HAP-1 (cell line): ENCODE measurements at places on chromosomes 1 and 21.

- DNase-seq = no peak
Measured at GRCh38 chr1:21266119-21266774, 24.0 kb downstream of the ECE1 start.

DNA sequence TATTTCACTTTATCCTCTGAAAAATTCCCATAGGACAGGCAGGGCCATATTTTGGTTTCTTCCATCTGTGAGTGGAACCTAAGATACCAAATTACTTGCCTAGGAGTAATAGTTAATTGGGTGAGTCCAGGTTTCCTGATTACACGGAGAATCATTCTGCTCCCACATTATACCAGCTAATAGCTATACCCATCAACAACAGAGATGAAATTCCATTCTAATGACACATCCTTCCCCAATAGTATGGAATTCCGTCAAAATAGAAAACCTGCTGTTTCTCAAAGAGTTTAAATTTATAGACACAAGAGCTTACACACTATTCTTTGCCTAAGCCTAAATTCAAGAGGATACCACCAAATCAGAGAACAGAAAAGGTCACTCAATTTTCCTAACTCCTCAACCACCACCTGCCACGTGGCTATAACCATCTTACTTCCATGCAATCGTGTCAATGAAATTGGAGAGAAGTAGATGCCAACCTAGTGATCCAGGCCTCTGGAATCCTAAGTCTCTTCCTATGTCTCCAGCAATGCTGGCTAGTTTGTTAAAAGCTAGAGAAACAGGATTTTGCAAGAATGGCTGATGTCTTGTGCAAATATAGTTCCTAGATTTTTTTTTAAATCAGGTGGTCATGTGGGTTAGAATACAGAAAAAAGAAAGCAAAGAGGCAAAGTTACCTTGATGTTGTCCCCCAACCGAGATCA is 6.2 kb downstream of the PPT1 start:
- DNase-seq = no peak

- no peak for DNase-seq
Measured at GRCh38 chr1:86258101-86258500, 101.5 kb upstream of the COL24A1 start.

GRCh38 chr1:199743227-199743626 is 284.3 kb upstream of the NR5A2 start:
- peak; percentile 8 for DNase-seq

- no peak for DNase-seq
Measured at GRCh38 chr1:168824418-168825065, 95.5 kb upstream of the DPT start.

- DNase-seq = no peak
Measured at GRCh38 chr1:47411436-47411835, 4.6 kb upstream of the FOXE3 start.

DNA sequence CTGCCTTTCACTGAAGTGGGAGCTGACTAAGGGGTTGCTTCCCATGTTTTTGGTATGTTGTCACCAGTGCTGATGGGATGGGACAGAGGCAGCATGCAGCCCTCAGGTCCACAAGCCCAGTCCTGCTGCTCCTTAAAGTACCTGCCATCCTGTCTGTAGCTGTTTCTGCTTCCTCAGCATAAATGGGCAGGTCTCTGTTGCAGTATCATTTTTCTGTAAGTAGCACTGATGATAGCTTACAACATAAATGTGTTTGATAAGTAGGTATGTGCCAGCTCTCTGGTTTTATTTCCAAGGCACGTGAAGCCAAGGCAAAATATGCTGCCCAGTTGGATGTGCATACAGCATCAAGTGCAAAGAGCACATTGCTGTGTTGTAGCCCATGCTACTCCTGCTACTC is 173.0 kb downstream of the VPS13D start:
- no peak for DNase-seq

DNA sequence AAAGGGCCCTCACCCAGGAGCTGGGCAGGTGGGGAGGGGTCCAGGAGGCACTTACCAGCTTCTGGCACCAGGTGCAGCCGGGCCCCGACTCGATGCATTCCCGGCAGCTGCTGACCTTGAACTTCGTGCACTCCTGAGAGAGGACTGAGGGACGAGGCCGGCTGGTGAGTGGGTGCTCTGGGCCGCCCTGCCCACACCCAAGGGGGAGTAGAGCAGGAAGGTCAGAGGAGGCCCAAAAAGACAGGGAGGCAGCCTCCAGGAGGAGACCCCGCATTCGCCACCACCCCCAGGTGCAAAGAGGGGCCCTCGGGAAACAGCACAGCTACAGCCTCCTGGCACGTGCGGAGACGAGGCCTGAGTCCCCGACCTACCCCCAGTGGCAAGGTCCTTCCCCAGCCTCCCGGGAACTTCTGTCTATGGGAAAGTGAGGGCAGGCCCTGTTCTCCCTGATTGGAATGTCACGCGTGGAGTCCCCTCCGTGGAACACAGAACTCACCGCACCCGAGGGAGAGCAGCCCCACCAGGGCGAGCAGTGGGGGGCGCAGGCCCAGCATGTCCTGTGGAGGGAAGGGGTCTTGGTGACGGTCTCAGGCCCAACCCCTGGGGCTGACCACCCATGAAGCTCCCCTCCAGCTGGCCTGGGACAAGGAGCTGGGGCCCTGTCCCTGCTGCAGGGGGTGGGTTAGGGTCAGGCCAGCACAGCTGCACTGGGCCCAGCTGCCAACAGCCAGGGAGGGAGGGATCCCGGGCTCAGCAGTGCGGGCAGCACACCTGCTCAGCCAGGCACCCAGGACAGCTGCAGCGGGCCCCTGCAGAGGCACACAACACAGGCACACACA is 10.3 kb downstream of the ITGB2 start:
- no peak for DNase-seq

GRCh38 chr1:115230281-115230680 is 107.8 kb downstream of the NGF start:
- no peak for DNase-seq

DNA sequence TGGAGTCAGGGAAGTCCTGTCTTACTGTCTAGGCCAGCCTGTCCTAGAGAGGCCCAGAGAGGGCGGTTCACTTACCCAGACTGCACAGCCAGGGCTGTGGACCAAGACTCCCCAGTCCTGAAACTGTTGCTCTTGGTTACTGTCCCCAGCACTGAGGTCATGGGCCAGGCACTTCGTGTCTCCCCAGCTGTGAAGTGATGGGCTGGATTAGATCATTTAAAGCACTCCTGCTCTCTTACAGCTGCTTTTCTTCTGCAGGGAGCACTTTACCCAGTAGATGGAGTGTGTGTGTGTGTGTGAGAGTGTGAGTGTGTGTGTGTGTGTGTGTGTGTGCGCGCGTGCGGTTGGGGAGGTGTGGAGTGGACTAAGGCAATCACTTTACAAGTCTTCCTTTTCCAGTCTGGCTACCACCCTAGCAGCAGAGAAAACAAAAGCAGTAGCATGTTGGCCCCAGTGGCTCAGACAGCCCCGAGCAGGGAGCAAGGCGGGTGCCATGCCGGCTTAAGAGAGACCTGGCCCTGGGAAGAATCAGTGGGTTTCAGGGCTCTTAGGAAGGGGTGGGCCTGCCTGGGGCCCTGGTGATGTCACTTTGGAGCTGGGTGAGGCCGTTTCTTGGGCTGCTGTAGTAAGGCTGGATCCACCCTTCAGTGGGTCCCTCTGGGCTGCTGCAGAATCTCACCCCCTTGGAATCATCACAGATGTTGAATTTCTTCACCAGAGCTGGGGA is 2.4 kb downstream of the SPSB1 start:
- DNase-seq = peak; percentile 43

DNA sequence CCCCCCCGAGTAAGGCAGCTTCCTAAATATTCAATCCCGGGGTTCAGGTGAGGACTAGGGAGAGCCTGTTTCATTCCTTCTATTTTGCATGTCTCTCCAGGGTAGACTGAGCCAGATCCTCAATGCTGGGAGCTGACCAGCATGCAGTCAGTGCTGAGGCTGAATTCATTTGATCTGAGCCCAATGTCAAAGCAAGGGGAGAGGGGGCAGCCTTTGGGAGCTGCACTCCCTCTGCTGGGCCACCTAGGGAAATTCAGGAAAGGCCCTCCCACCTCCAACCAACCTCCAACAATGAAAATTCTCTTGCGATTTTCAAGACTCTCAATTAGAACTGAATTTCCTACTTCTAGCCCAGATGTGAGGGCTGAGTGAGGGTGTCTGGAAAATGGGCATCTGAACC is 371.2 kb downstream of the NPHP4 start:
- peak; percentile 21 for DNase-seq

- DNase-seq = peak; percentile 87
Measured at GRCh38 chr1:154961207-154962155, at the start of gene PYGO2. Gene PYGO2 (minus strand): TSS chr1:154961782. CDS start chr1:154961576, 206 bp downstream.

DNA sequence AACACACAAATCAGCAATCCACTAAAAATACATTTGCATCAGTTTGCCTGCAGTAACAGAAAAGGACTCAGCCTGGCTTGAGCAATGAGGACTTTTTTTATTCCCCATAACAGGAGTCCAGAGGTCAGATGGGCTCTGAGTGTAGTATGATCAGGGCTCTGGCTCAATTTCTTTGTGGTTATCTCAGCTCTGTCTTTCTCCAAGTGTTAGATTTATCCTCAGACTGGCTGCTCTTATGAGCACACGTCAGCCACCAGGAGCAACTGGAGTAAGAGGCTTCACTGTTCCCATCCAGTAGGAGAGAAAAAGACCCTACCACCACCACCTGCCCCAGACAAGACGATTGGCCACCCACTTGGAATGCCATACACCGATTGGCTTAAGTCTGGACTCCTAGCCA is 36.2 kb upstream of the KLHDC7A start:
- no peak for DNase-seq

DNA sequence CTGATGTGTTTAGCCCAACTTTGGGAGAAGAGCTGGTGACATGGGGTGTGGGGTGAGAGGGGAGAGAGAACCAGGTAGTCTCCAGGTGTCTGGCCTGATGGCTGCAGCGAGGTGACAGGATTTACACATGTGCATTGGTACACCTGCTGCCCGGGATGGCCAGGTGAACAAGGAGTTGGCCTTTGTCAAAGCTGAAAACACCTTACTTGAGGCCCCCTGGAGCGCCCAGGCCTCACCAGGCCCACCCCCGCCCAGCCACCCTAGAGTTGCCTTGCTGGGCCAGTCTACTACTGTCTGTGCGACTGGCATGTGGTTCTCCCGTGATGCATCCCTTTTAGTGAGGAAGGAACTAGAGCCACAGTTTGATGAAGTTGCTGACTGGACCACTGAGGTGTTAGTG is 90.5 kb downstream of the ADARB1 start:
- DNase-seq = no peak

DNA sequence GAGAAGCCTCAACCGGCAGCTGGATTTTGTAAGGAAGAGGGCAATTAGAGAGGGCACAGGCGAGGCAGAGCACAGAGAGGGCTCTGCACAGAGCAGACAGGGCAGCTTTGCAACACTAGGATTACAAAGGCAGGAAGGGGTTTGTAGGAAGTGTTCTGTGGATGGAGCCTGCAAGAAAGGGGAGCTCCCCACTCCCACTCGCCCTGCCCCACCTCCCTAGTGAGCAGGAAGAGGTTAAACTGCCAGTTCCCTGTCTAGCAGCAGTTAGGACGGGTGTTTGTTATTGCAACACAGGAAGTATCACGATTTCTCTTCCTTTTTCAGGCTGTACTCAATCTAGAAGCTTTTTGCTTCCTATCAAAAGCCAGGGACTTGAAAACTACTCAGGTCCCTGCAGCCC is 63.3 kb upstream of the LRRC8D start:
- DNase-seq = no peak
